A549 treated with DMSO at 1 μM for 4 hours (cell line): ENCODE measurements at places on chromosomes 6 and 20. TPM values are rescaled to one million over a fixed set of nuclear protein-coding genes. Genes with fewer than 3 reads are reported as not detected.

TSPO2 gene
- not detected in 5 replicates for total RNA-seq

CST5 gene
- not detected in 5 replicates for total RNA-seq

RAB23 gene
- total RNA-seq: 6.1 to 10.3 TPM (median 8.4 TPM) in 5 replicates

DDO gene
- total RNA-seq: 0.07 to 0.19 TPM (median 0.08 TPM) in 5 replicates

FAM135A gene
- total RNA-seq: 8.2 to 12.6 TPM (median 11.6 TPM) in 5 replicates

ATP6V1G2 gene
- 0.40 to 0.77 TPM (median 0.64 TPM) in 5 replicates for total RNA-seq

ZNF311 gene
- total RNA-seq: 0.15 to 0.37 TPM (median 0.19 TPM) in 5 replicates

ARFGEF2 gene
- total RNA-seq: 13.6 to 18.2 TPM (median 16.5 TPM) in 5 replicates

RSPO3 gene
- 116 to 130 TPM (median 127 TPM) in 5 replicates for total RNA-seq

FAM83C gene
- 0.02 to 0.06 TPM in 2 of 5 replicates, not detected in the others for total RNA-seq

LRP11 gene
- 32.7 to 48.4 TPM (median 43.0 TPM) in 5 replicates for total RNA-seq

GMEB2 gene
- 8.9 to 12.1 TPM (median 11.2 TPM) in 5 replicates for total RNA-seq

DPPA5 gene
- not detected in 5 replicates for total RNA-seq

GSTA4 gene
- total RNA-seq: 7.5 to 9.5 TPM (median 9.2 TPM) in 5 replicates

HMGN4 gene
- total RNA-seq: 60.4 to 78.0 TPM (median 75.5 TPM) in 5 replicates

RNF144B gene
- total RNA-seq: 0.24 to 0.88 TPM (median 0.52 TPM) in 5 replicates

KHDC1L gene
- 0.20 to 0.81 TPM (median 0.35 TPM) in 4 of 5 replicates, not detected in the other for total RNA-seq

RHAG gene
- total RNA-seq: 0.05 to 0.07 TPM in 2 of 5 replicates, not detected in the others

GPR6 gene
- not detected in 5 replicates for total RNA-seq

DLK2 gene
- 3.5 to 6.8 TPM (median 6.4 TPM) in 5 replicates for total RNA-seq

SAMD10 gene
- 0.10 to 0.13 TPM in 2 of 5 replicates, not detected in the others for total RNA-seq

TSBP1 gene
- total RNA-seq: not detected in 5 replicates

C20orf141 gene
- total RNA-seq: 0.23 to 0.62 TPM (median 0.49 TPM) in 4 of 5 replicates, not detected in the other

MAFB gene
- 0.05 to 0.08 TPM (median 0.05 TPM) in 4 of 5 replicates, not detected in the other for total RNA-seq

AIF1 gene
- total RNA-seq: not detected in 5 replicates
